ENCODE measurements at places on chromosomes 1 and 21. TPM values are rescaled to one million over a fixed set of nuclear protein-coding genes. Genes with fewer than 3 reads are reported as not detected.
A peak's percentile ranks its signal among the peaks of the same experiment; 100 is the strongest.

GRCh38 chr1:59990470-59990869, 63.9 kb upstream of the CYP2J2 start:
- no peaks in the 10 kb centered on the region for H3K36me3 ChIP-seq
- no peak overlapping the region for H3K27ac ChIP-seq
- no peaks in the 10 kb centered on the region for H3K27me3 ChIP-seq
- H3K4me1 ChIP-seq = no peaks in the 10 kb centered on the region

Gene PPFIA4
- 1.1 TPM for total RNA-seq

Gene CYP4Z1
- 1.8 TPM for total RNA-seq

- H3K27ac ChIP-seq = no peak overlapping the region
- no peak for DNase-seq
- H3K27me3 ChIP-seq = peaks cover 7% of the 10 kb centered on the region
These were observed 687.7 kb downstream of the PTPRU start for GRCh38 chr1:29924017-29924431.

- DNase-seq = no peak
- H3K27ac ChIP-seq = no peak overlapping the region
- no peaks in the 10 kb centered on the region for H3K36me3 ChIP-seq
- H3K4me3 ChIP-seq = no peak overlapping the region
- no peaks in the 10 kb centered on the region for H3K27me3 ChIP-seq
- H3K4me1 ChIP-seq = no peaks in the 10 kb centered on the region
These were observed 149.0 kb downstream of the IGSF21 start for GRCh38 chr1:18256282-18257235.

DNA sequence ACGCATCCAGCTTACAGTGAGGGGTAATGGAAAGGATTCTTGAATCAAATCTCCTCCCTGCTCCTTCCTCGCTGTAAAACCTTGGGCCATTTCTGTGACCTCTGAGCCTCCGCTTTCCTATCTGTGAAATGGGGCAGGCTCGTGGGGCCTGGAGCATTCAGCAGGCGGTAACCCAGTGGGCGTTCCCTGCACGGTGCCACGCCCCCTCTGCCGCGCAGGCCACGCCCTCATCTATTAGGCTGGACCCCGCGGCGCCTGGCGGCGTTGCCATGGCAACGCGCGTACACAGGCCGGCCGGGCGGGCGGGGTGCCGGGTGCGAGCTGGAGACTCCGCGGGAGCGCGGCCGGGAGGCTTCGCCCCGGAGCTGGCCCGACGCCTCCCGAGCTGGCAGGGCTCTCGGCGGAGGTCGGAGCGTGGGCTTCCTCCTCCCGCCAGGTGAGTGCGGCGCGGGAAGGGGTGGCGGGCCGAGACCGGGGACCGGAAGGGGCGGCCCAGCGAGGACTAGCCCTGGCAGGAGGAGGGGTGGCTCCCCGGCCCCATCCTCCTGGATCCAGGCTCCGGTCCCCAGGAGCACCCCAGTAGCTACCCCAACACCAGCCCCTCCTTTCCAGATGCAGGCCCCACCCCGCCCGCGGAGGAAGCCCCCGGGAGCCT, at the start of gene FHAD1:
FHAD1 (plus strand) TSS at position 264 of the 655 bp plus-strand sequence. CDS start 4,562 bp downstream, outside the sequence.
- H3K4me3 ChIP-seq = peak within 1 kb of the TSS; percentile 57
- peak within 1 kb of the TSS; percentile 92 for H3K27ac ChIP-seq
- H3K36me3 ChIP-seq = no peaks in the 10 kb centered on the region
- peak; percentile 74 for DNase-seq
- peaks cover 54% of the 10 kb centered on the region for H3K4me1 ChIP-seq

Gene OLFML3
- total RNA-seq = 94.0 TPM

GRCh38 chr1:44049839-44050238, 18.6 kb upstream of the SLC6A9 start:
- no peak overlapping the region for H3K27ac ChIP-seq
- H3K27me3 ChIP-seq = no peaks in the 10 kb centered on the region
- H3K36me3 ChIP-seq = no peaks in the 10 kb centered on the region
- H3K4me1 ChIP-seq = peaks cover 30% of the 10 kb centered on the region
- DNase-seq = no peak
- no peak overlapping the region for H3K4me3 ChIP-seq

GRCh38 chr1:226778657-226779058, 39.6 kb upstream of the ITPKB start:
- no peak overlapping the region for H3K4me3 ChIP-seq
- H3K27ac ChIP-seq = peak overlapping the region; percentile 85
- peak; percentile 86 for DNase-seq
- no peaks in the 10 kb centered on the region for H3K36me3 ChIP-seq

GRCh38 chr21:45910155-45910547, 71.4 kb upstream of the COL6A1 start:
- DNase-seq = no peak
- H3K27me3 ChIP-seq = no peaks in the 10 kb centered on the region
- no peak overlapping the region for H3K4me3 ChIP-seq
- no peaks in the 10 kb centered on the region for H3K36me3 ChIP-seq

Gene S100A7
- total RNA-seq = not detected

Gene A3GALT2
- not detected for total RNA-seq

Gene FGGY
- 20.5 TPM for total RNA-seq

GRCh38 chr21:40638466-40639251, 208.3 kb downstream of the DSCAM start:
- no peak overlapping the region for H3K27ac ChIP-seq
- H3K4me1 ChIP-seq = no peaks in the 10 kb centered on the region
- H3K27me3 ChIP-seq = no peaks in the 10 kb centered on the region
- H3K4me3 ChIP-seq = no peak overlapping the region
